ENCODE measurements at places on chromosomes 11 and 22.

DNA sequence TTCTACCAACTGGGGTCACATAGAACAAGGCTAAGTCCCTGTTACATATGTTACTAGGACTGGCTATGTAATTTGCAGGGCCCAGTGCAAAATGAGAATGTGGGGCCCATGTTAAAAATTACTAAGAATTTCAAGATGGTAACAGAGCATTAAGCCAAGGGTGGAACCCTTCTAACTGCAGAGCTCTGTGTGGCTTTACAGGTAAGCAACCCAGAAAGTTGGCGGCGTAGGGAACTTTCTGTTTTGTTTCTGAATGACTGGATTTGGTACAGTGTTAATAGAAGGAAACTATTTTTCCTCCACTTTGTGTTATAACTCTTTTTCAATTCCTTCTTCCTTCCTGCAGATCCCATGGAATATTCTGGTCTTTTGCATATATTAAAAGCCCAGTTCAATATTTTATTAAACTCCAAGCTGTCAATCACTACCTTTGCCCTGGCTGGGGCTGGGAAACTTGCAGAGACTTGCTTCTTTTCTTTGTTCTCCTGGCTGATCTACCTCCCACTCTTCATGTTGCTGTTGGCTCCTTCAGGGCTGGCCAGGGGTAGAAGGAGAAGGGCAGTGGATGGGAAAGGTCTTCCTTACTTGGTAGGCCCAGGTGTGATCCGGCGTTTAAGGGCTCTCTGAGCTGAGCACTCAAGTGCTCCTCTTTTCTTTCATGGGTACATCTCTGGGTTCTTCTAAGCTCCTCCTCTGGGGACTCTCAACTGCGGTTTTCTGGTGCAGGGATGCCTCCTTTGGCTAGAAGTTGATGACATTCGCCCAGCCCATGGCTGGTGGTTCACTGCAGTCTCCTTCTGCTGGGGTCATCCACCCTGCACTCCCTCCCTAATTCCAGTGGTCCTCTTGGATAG, 67.7 kb downstream of the SNX19 start:
- DNase-seq = no peak

GRCh38 chr11:109384873-109385272, 37.1 kb upstream of the C11orf87 start:
- DNase-seq = no peak

GRCh38 chr11:76844511-76844910, 16.2 kb upstream of the ACER3 start:
- DNase-seq = no peak

DNA sequence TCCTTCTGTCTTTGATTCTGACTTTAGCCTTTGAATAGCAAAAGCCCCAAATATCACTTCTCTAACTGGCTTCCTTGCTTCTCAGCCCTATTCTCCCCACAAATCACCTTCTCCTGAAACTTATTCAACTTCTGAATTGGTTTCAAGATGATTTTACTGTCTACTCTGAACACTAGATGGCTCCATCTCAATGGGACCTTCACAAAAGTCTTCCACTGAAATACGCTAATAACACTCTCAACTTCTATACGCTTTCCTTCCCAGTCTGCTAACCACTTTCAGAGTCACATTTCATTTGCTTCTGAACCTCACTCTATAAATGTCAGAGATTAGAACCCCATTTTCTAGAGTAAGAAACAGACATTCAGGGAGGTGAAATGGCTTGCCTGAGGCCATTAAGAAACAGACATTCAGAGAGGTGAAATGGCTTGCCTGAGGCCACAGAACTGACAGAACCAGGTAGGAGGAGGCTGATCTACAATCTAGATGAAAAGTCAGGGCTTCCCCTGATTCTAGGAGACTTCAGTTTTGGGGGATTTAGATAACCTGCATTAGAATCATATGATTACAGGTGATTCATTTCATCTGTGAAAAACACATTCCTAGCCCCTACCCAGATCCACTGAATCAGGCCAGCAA, 20.6 kb downstream of the MORC2 start:
- no peak for DNase-seq

- no peak for DNase-seq
Measured at GRCh38 chr22:35956850-35957249, 71.8 kb downstream of the RBFOX2 start.

DNA sequence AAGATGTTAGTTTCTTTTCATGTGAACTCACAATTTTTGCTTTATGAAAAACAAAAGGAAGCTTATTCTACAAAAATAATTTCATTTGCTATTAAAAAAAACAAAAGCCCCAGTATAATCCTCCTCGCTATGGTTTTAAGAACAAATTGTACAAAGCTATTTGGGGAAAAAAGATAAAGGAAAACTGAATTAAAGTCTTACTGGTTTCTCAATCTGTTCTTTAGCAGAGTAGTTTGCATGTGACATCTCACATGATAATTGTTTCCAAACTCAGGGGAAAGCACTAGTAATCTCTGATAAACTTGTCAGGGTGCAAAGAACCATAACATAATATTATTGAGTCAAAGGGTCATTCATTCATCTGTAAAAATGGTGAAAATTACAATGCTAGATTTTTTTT, 2.9 kb upstream of the DDI1 start:
- no peak for DNase-seq

GRCh38 chr11:103344886-103345285, 235.7 kb downstream of the DYNC2H1 start:
- no peak for DNase-seq

- DNase-seq = no peak
Measured at GRCh38 chr11:121523581-121524232, 70.9 kb upstream of the SORL1-AS1 start.

DNA sequence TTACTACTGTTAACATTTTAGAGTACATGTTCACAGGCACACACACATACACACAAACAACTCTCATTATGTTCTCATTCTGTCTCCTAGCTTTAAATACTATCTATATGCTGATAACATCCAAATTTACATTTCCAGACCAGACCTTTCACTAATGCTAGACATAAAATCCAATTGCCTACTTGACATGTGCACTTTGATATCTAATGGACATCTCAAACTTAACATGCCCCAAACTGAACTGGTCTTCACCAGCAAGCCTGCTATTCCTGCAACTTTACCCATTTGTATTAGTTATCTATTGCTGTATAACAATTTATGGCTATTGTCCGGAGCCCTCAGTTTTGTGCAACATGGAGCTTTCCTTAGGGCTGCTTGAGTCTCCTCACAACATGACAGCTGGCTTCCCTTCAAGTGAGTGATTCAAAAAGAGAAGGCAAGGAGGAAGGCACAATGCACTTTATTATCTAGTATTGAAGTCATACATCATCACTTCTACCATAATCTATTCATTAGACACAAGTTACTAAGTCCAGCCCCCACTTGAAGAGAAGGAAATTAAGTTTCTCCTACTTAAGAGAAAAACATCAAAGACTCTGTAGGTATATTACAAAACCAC, 3.0 kb downstream of the SLC36A4 start:
- no peak for DNase-seq

DNA sequence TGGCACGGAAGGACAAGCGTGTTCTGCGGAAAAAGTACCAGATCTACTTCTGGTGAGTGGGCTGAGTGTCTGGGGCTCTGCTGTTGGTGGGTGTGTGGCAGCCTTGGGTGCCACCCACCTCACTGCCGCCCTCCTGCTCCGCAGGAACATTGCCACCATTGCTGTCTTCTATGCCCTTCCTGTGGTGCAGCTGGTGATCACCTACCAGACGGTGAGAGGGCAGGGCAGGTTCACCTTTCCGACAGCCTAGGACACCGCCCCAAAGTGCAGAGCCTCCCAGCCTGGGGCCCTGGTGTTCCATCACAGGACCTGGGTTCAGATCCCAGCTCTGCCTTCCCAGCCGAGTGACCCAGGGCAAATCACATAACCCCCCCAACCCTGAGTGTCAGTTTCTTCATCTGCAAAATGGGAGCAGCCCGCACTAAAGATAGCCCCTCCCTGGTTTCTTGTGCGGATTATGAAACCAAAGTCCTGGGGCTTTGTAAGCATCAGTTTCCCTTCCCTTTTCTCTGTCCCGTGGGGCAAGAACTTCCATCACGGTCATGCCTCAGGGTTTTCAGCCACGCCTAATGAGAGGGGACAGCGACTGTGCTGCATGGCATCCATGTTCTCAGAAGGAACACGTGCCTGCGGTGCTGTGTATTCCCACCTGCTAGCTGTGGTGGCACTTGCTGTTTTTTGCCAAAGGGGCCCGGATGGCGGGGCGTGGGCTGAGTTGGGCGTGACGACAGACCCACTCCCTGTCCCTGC, 9.8 kb upstream of the TAGLN start:
- no peak for DNase-seq

- no peak for DNase-seq
Measured at GRCh38 chr11:65435411-65435931, 12.9 kb downstream of the NEAT1 start.

DNA sequence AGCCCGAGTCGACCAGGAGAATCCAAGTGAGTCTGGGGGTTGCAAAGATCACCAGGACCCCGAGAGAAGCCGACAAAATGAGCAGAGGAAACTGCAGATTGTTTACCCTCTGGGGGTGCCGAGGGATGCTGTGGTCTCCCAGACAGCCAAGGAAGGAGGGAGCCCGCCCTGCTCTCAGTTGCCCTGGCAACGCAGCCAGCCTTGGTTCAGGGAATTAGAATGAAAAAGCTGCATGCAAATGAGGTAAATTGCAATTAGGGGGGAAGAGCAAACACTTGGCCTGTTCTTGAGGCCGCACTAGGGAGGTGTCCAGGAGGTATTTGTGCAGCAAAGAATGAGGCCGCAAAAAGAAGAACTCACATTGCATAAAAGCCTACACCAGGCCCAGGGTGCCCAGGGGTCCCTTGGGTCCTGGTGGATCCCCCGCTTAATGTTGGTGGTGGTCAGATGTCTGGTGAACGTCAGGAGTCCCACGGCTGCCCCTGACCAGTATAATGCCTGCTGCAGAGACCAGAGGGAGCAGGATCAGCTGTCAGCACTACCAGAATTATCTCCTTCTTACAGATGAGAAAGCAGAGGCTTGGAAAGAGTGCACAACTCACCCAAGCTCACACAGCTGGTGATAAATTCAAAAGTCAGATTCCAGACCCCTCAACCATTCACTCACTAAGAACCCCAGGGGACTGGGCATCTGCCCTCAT, 40.3 kb upstream of the ATXN10 start:
- no peak for DNase-seq

DNA sequence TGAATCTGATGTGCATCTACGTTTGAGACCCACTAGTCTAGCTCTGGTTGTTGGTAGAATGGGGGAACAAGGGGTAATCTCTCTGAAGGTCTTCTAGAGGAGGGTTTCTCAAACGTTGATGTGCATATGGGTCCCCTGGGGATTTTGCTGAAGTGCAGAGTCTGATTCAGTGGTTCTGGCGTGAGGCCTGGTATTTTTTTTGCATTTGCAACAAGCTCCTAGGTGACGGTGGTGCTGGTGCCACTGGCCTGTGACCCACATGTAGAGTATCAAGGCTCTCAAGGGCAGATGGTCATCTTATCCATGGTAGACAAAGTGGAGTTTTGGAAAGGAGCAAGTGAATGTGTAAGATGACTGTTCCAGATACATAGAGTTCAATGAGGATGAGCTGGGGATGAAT, 97.1 kb downstream of the CEP164 start:
- no peak for DNase-seq

- DNase-seq = peak; percentile 60
Measured at GRCh38 chr11:118914178-118914918, 11.4 kb downstream of the BCL9L start.

DNA sequence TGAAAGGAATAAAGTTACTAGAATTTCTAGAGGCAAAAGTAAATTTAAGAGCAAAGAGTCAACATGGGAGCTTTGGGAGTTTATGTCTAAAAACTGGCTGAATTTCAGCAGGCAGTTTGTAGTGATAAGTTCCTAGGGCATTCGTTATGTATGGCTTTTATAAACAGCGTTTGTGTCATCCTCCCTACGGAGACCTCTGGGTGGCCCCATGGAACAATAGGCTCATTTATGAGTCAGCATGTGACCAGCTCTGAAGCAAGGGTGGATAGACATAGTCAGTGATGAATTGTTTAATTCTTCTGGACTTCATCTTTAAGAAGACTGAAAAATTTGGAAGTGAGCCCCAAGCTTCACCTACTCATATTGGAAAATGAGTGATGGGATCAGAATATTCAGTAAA, 37.1 kb downstream of the SVIP start:
- DNase-seq = peak; percentile 71

- no peak for DNase-seq
Measured at GRCh38 chr11:109120341-109120740, 301.6 kb upstream of the C11orf87 start.

- DNase-seq = no peak
Measured at GRCh38 chr11:965206-965775, 39.6 kb downstream of the AP2A2 start.

GRCh38 chr11:72422414-72422813, 11.9 kb downstream of the CLPB start:
- DNase-seq = no peak

DNA sequence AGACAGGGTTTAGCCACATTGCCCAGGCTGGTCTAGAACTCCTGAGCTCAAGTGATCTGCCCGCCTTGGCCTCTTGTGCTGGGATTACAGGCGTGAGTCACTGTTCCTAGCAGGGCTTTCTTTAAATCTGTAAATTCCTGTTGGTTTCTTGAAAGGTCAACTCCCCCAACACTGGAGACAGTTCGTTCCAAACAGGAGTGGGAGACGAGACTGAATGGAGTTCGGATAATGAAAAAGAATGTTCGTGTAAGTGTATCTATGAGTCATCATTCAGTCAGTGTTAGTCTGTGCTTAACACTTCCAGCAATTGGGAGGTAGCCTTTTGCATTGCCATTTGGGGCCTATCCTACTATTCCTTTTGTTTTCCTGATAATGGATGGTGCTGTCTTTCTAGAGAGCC, 10.0 kb upstream of the BACE1-AS start:
- no peak for DNase-seq

DNA sequence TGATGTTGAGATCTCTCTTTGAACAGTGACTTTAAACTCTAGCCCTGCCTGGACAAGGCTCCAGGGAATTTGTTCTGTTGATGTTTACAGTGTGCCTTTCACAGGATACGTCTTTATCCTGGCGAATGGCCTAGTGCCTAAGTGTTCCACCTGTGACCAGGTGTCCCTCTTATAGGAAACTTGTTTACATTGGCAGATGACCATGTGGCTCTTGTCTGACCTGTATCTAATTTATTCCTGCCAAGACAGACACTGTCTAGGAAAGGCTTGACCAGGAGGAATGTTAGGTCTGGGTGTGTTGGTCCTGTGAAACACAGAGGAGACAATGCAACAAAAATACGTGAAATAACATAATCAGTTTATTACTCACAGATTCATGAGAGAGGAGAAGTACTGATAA, 875.6 kb downstream of the METTL15 start:
- no peak for DNase-seq

DNA sequence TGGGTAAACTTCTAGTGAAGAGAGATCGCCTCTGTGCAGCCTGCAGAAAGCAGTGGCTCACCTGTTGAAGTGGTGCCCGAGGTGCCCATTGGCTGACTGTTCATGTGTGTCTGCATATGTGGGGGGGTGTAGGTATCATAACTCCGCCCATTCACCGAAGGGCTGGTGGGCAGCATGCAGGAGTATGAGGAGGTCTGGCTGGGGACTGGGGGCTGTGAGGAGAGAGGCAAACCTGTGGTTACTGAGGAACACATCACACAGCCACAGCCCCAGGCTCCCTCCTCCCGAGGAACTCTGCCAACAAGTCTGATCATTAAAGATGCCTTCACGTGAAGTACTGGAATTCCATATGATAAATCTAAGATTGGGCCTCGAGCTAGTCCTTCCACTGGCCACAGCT, 20.5 kb downstream of the PAX6 start:
- DNase-seq = no peak
